Globus pallidus (tissue), 1 donor: ENCODE measurements at places on chromosomes 13 and 19.

GRCh38 chr19:17049711-17050280 is 23.2 kb upstream of the CPAMD8 start:
- no peak for DNase-seq

GRCh38 chr13:48645845-48646244 is 7.9 kb upstream of the CYSLTR2 start:
- no peak for DNase-seq

DNA sequence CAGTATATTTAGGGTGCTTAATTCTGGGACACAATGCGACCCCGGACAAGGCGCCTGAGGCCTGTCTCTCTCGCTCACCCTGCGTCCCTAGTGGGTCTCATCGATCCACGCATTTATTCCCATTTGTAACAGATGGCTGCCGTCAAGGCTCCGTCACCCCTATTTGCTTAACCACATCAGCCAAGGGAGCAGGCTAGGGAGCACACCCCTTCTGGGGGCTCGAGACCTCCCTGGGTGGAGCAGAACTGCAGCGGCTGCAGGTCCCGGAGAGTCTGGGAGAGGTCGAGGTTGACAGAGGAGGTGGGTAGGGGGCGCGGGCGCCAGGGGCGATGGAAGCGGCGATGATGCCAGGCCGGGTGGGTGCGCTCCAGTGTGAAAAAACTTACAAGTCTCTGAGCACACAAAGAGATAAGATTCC is 507 bp downstream of the ALG5 start:
- peak; percentile 29 for DNase-seq

DNA sequence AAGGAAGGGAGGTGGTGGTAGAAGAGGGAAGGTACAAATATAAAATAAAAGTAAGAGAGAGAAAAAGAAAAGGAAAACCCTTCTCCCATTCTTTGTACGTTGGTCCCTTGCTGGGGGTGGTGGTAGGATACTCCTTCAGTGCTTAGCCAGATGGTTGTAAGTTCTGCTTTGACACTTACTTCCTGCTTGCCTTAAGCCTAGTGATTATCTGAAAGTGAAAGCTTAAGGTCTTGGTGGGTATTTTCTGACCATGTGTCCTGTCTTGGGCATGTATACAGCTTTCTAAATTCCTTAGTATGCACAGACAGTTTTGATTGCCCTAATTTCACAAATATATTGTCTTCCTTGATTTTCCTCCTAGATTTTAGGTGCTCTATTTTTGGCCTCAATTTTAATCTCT is 314.8 kb downstream of the PCDH17 start:
- DNase-seq = no peak

- peak; percentile 82 for DNase-seq
Measured at GRCh38 chr19:12983542-12984142, 11.6 kb upstream of the NFIX start.

- DNase-seq = no peak
Measured at GRCh38 chr13:29073755-29074154, 253.6 kb downstream of the MTUS2 start.

DNA sequence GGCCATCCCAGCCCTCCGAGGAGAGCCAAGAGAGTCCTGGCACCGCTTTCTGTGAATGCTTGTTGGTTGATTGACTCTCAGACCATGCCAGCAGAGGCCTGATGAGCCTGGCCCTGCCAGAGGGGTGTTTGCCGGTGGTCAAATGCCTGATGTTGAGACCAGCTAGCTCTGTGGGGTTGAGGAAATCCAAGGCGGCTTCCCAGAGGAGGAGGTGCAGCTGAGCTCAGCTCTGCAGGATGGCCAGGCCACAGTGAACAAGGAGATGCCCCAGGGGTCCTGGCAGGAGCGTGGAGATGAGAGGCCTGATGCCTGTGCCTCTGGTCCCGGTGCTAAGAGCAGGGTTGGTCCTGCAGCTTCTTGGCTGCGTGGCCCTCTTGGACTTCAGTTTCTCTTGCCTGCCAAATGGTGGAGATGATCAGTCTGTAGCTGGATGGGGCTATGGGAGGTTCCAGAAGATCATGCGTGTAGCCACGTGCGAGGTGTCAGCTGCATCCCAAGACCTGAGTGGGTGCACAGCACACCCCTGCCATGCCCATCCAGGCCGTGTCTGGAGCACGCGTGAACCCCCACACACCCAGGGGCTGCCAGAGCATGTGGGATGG is 16.8 kb downstream of the NFIC start:
- DNase-seq = no peak

DNA sequence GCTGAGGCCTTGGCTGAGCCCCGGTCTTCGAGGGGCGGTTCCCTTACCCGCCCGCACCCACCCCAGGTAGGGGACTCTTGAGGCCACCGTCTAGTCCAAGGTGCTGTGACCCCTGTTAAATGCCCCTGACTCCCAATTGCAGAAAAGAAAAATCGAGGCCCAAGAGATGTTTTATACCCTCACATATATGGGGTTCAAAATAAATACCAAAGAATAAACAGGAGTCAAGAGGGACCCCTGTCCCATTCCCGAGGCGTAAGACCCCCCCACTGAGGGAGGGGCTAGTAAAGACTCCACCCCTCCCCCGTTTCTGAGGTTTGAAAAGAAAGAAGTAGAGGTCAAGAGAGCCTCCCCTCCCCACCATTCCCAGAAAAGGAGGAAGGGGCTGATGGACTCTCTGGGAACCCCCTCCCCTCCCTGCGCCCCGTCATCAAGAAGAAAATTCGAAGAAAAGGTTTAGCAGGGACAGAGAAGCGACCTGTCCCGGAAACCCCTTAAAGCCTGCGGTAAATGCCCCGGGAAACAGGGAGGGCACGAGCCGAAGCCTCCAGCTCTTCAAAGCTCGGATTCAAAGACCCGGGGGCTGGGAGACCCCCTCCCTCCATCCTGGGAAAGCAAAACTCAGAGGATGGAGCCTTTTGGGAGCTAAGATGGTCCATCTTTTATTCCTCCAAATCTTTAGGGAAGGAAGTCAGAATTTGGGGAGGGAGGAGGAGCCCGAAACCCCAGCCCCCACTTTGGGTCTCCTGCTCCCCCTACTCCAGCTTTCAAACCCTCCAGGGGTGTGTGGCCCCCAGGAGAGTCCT is 755 bp upstream of the RAB3A start:
- DNase-seq = no peak

- DNase-seq = peak; percentile 40
Measured at GRCh38 chr19:2719920-2720776, 1.0 kb downstream of the DIRAS1 start.

GRCh38 chr13:101181076-101181685 is 235.1 kb downstream of the NALCN start:
- DNase-seq = no peak

DNA sequence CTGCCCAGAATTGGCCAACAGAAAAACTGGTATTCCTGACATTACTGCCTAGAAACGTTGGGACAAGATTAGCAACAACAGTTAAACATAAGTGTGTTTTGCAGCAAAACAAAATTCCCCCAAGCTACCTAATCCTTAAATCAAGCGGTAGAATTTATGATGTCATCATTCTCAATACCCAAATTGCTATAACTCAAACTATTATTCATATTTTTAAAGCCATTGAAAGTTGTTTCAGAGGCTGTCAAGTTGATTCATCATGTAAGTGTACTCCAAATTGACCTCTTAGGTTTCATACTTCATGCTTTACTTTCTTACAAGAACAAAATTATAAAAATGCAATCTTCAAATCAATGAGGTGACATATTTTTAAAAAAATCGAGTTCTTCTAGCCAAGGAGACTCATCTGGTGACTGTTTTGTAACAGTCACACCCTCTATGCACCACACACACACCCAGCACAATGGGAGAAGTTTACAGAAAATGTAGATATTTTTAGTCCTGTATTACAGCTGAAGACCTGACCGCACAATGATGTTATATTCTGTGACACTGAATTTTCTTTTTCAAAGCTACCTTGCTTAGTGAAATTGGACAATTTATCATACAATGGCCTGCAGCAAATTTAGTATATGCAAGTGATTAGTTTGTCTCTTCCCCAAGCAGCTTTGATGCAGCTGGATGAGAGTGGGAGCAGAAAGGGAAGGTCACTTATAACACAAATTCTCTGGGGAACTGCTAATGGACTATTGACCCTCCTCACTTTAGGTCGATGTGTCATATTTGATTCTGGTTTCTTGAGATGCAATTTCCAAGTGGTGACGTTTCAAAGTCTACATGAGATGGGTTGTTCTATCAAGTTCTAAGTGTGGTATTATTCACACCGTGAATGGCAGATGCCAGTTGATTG is 345.3 kb upstream of the OBI1 start:
- no peak for DNase-seq

DNA sequence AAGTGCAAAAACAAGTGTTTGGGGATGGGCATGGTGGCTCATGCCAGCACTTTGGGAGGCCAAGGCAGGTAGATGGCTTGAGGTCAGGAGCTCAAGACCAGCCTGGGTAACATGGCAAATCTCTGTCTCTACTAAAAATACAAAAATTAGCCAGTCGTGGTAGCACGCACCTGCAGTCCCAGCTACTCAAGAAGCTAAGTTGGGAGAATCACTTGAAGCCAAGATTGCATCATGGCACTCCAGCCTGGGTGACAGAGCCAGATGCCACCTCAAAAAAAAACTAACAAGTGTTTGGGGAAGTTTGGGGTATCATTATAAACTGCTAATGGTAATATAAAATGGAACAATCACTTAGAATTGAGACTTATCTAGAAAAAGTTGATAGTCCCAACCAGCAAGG is 24.6 kb downstream of the XPO4 start:
- no peak for DNase-seq

- no peak for DNase-seq
Measured at GRCh38 chr13:30300596-30300995, 6.8 kb downstream of the KATNAL1 start.

DNA sequence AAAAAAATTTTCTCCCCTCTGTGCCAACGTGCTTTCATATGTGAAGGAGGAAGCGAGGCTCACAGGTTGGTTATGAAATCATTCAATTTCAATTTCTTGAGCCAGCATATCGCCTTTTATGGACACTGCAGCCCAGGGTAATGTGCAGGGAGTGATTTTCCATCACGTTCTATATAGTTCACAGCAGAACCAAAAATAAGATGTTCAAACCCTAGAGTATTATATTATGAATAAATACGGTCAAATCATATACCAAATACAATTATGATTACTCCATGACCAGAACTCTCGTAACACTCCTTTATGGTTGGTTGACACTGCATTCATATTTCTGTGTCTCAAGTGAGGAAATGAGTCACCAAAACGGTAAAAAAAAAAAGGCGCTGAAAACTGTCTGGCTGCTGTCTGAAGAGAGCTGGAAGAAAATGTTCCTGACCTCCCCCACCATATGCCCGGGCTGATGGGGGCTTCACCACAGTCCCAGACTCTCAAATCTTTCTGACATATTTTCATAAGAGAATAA is 75.8 kb upstream of the UBAC2 start:
- no peak for DNase-seq

DNA sequence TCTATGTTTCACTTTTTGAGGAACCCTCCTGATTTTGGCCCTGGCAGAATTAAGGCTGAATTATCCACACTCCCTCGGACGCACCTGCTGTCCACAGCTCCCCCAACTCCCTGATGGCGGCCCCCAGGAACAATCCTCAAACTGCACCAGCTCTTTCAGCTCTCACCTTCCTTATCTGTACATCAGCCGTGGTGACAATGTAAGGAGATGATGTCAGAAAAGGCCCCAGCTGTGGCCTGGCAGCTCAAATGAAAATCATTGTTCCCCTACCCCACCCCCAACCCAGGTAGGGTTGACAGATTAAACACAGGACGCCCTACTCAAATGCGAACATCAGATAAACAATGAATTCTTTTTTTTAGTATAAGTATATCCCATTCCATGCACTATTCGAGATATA is 35.0 kb upstream of the KLF2 start:
- DNase-seq = no peak

GRCh38 chr19:37007587-37008220 is 70.5 kb upstream of the ZNF420 start:
- DNase-seq = no peak

DNA sequence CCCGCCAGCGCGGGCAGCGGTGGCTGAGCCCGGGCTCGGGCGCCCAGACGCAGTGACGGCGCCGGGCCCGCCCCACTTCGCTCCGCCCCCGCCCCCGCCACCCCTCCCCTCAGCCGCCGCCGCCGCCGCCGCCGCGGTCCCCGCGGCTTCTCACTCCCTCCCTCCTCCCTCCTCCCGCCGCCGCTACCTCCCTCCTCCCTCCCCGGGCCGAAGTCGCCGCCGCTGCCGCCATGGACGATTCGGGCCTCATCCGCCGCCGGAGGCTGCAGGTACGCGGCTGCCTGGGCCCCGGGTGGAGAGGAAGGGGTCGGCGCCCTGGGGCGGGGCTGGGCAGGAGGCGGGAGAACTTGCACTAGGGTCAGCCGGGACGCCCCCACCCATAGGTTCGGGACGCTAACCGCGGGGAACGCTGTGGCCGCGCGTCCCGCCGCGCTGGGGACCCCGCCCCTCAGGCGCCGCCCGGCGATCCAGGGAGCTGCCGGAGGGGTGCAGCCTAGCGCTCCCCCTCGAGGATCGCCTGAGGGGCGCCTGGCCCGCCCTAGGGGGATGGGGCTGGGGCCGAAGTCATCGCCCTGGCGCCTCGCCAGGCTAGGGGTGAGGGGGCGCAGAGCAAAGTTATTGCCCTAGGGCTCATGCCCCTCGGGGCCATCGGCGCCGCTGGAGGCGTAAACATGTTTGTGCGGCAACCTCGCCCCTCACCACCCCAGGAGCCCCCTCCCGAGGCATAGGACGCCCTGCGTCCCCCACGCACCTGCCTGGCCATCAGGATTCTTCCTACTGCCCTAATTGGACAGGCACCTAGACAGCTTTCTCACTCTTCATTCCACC is 427 bp downstream of the RTBDN start:
- no peak for DNase-seq

- peak; percentile 93 for DNase-seq
Measured at GRCh38 chr13:110887597-110888333, 27.1 kb downstream of the ANKRD10 start.

DNA sequence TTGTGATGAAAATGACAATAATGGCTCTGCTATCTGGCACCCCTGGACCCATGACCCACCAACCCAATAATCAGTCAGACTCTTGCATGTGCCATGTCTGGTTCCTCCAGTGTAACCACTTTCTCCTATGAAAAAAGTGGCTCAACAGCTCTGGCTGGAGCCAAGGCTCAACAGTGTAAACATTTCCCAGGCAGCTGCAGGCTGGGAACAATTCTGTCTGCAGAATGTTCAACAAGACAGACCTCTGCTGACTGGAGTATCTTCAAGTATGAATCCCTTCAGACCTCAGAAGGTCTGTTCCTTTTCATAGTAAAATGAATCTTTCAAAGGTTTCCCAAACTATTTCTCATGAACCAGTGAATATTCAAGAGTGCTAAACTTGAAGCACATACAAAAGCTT is 410.1 kb upstream of the HTR2A start:
- DNase-seq = no peak

GRCh38 chr19:15297416-15298224 is 34.7 kb downstream of the BRD4 start:
- no peak for DNase-seq

GRCh38 chr13:26325876-26326275 is 71.9 kb downstream of the CDK8 start:
- DNase-seq = no peak

DNA sequence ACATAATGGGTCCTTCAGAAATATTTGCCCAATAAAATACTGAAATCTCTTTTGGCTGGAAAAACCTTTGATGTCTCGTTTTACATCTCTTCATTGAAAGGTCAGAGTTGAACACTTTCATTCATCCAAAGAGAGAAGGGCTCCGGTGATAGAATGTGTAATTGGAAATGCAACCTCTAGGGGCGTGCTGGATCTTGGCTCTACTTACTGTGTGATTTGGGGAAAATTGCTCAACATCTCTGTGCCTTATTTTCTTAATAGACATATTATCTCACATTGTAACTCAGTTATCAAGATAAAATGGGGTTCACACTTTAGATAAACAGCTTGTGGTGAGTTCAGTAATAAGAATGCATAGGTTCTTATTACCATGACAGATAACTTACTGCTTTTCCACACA is 1444.1 kb downstream of the SLITRK5 start:
- DNase-seq = no peak

GRCh38 chr13:74025369-74025768 is 108.8 kb downstream of the KLF12 start:
- no peak for DNase-seq
